ENCODE measurements at places on chromosomes 3 and 15.

DNA sequence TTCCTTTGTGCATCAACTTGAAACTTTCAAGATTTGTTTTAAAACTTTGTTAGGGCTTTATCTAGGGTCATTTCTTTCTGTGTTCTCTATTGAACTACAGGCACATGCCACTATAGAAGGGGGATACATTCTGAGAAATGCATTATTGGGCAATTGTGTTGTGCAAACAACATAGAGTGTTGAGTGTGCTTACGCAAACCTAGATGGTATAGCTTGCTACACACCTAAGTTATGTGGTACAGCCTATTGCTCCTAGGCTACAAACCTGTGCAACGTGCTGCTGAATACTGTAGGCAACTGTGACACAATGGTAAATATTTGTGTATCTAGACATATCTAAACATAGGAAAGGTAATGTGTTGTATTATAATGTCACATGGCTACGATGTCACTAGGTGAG lies 33.0 kb upstream of the KLF13 start:
- DNase-seq, result no peak

GRCh38 chr15:26242565-26243071 lies 379.5 kb upstream of the ATP10A start:
- DNase-seq, result no peak

DNA sequence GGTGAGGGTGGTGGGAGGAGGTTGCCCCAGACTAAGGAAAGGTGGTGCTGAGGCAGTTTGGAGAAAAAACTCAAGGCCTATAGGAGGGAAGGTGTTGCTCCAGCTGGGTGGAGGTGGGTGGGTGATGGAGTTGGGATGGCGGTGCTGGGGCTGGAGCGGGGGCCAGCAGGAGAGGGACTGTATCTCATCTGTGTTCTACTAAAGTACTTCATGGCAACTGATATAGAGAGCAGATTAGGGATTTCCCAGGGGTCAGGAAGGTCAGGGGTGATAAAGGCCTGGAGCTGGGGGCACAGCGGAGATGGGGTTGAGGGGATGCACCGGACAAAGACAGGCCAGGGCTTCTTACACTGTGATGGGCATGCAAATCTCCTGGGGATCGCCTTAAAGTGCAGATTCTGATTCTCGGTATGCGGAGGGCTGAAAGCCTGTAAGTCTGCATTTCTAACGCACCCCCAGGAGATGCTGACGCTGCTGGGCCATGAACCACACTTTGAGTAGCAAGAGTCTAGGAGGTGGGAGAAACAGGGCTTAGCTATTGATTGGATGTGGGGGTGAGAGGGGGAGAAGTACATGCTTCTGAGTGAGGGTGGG lies 4.2 kb downstream of the KLHL40 start:
- DNase-seq, result no peak

DNA sequence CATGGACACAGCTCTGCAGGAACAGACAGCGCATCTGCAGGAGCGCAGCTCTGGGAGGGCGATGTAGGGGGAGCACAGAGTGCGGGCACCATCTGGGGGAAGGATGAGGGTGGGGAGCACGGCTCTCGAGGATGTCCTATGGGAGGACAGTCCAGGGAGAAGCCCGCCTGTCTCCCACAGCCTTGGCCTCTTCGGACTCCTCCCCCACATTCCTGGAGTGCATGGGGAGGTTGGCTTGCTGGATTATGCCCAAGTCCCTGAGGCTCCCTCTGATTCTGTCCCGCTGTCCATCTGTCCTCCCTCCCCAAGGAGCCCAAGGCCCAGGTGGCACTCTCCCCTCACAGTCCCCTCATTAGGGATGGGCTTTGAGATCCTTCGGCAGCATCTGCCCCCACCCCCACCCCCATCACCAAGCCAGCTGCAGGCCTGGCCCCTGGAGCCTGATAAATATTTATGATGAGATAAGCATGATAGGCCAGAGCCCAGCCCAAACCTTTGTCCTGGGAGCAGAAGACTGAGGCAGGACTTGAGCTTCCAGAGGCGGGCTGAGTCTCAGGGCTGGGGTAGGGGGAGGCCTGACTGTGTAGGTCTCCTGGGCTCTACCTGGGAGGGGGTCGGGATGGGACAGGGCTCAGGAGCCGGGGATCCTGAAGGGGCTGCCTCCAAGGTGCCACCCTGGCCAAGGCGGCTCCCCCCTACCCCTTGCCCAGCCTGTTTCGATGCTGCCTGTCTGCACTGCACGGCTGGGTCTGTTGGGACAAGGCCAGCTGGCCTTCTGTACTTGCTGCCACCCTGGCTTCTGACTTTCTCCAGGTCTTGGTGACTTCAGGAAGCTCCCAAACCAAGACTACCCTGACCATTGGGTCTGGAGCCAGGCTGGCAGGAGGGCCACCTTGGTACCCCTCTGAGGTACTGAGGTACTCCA lies 28.6 kb upstream of the SEMA3F start:
- DNase-seq, result no peak

DNA sequence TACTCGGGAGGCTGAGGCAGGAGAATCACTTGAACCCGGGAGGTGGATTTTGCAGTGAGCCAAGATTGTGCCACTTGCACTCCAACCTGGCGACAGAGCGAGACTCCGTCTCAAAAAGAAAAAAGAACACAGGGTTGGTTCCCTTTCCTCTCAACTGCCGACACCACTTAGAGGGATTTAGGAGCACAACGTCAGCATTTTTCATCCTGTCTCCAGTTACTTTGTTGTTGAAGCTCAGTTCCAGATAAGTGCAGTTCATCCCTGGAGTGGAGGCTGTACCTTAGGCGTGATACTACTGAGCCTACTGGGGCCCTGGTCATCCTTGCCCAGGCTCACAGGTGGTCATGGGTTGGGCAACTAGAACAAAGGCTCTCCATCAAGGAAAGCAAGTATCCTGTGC lies 15.3 kb upstream of the GK5 start:
- DNase-seq, result no peak

- peak; percentile 72 for DNase-seq
Observed at GRCh38 chr3:32457971-32458471, 44.6 kb downstream of the CMTM6 start.

GRCh38 chr15:53434174-53434678 lies 325.2 kb downstream of the WDR72 start:
- DNase-seq, result no peak

- no peak for DNase-seq
Observed at GRCh38 chr15:53378096-53378800, 381.2 kb downstream of the WDR72 start.

DNA sequence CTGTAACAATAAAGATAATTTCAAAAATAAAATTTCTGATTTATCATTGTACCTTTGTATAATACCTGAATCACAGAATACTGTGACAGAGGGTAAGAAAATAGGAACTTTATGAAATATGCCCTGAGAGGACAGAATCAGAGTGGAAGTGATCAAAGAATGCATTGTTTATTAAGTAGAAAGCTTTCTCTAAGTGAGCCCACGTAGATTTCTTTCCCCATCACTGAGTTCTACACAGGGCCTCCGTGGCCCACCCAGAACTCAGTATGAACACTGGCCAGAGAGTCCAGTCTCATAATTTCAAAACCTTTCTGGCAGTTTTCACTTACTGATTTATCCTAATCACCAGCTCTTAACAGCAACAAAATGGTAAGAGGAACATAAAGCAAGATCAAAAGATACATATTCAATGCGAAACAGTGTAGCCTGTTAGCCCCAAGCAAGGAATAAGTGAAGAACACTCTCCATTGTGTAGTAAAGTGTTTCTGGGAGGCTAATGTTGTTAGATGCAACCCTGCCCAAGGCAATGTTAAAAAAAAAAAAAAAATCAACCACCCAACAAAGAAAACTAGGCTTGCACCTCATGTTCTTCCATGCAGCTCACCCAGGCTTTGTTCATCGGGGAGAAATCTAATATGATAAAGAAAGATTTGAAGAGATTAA lies 341.3 kb downstream of the LSAMP start:
- no peak for DNase-seq

- no peak for DNase-seq
Observed at GRCh38 chr3:41299036-41299435, 99.7 kb downstream of the CTNNB1 start.

- no peak for DNase-seq
Observed at GRCh38 chr3:159977295-159977694, 11.3 kb upstream of the IL12A start.

GRCh38 chr3:187743195-187744141 lies 1.8 kb downstream of the BCL6 start:
- DNase-seq, result peak; percentile 62

- DNase-seq, result no peak
Observed at GRCh38 chr15:71002316-71002715, 109.7 kb downstream of the LRRC49 start.

- no peak for DNase-seq
Observed at GRCh38 chr15:38589502-38589901, 24.9 kb upstream of the RASGRP1 start.

DNA sequence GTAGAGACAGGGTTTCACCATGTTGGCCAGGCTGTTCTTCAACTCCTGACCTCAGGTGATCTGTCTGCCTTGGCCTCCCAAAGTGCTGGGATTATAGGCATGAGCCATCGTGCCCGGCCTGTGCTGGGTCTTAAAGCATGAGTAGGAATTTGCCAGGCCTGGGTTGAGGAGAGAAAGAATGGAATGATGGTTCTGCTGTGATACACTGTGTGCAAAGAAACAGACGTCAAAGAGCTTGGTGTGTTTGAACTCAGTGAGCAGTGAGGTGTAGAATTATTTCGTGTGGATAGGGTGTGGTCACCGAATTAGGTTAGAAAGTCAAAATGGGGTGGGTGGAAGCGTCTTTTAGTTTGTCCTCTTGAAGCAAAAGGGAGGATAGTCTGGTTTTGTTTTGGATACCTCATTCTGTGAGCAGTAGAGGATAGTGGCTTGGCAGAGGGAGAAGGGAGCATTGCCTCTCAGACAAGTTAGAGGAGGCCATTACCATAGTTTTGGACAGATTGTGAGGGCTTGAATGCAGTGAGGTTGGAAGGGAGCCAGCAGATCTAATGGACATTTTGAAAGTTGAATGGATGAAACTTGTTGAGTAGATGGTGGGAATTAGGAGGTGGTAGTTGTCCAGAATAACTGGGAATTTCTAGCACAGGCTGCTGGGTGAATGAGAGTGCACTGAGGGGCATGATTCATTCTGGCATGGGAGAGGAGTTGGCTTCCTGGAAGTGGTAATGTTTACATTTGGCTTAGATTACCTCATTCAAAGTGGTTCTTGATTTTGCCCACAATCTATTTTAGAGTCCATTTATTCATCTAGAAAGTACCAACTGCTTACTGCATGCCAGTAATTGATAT lies 27.2 kb downstream of the AKAP13 start:
- DNase-seq, result no peak

GRCh38 chr15:35713733-35714132 lies 167.8 kb upstream of the DPH6 start:
- no peak for DNase-seq

DNA sequence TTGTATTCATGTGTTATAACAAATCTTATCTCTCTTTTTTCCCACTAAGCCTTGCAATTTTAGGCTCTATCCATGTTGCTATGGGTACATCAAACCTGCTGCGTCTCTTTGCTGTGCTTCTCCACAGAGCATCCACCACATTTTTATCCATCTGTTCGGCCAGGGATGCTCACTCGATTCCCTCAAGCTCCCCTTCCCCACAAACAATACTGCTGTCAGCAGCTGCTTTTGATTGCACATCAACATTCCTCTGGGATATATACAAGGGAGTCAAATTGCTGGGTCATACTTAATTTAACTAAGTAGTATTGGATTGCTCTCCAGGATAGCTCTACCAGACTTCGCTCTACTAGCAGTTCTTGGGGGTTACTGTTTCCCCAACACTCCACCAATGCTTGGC lies 36.8 kb downstream of the TMEM108 start:
- no peak for DNase-seq

DNA sequence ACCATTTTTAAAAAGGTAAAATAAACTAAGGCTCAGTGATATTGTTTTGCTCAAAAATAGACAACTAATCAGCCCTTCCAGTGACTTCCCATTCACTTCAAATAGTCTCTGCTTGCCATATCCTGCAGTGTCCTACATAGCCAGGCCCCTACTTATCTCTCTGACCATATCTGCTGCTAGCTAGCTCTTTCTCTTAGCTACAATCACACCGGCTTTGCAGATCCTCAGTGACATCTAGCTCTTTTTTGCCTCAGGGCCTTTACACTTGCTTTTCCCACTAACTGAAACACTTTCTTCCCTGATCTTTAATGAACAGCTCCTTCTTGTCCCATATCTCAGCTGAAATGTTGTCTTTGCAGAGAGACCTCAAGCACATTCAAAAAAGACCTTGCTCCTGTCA lies 161.3 kb downstream of the IL5RA start:
- no peak for DNase-seq

DNA sequence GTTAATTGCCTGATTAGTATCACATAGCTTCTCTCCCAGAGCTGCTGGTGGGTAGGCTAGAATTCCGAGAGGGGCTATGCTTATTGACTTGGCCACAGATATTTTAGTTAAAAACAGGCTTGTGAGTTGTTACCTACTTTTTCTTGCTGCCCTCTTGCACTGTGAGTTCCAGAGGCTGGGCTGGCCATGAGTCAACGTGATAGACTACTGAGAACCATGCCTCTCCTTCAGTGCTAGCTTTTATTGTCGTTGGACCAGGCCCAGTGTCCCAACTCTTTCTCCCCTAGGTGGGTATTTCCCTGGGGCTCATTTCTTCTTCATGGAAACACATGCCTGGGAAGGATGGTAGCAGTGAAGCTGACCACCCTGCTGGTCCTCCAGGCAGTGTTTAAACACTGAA lies 20.4 kb upstream of the PCOLCE2 start:
- DNase-seq, result no peak

DNA sequence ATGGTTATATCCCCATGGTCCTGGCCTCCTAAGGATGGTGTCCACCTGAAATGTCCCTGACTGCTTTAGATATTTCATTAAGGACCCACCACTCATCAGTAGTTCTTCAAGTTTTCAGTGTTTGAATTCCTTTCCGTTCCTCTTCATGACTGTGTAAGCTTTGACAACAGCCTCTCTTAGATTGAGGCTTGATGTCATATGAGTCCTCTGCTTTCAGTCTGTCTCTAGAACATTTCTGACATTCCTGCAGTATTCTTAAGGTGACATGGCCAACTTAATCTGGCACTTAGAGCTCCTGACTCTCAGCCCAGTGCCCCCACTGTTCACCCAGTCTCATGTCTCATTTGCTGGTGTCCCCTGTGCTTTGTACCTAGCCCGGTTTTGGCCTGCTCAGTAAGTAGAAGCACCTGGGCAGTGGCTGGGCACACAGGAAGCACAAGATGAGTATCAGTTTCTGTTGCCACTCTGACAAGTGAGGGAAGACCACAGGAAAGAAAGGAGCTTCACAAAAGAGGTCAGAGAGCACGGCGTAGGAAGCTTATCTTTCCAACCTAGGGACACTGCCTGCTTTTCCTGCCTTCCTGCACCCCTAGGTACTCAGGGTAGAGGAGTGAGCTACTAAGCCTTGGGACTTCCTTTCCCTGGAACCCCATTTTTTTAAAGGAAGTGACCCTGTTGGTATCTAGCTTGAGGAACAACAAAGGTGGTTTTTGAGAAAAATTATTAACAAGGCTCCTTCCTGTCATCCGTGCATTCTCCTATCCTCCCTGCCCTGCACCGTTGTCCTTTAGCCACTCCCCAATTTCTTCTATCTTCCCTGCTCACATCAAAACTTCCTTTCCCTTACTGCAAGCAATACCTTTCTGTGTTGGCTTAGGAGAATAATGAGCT lies 103.1 kb downstream of the KLHL25 start:
- peak; percentile 47 for DNase-seq

Measured in activated T-cell treated with anti-CD3 and anti-CD28 coated beads, Interleukin-2, amount 50 U/mL, for 1 hour (primary cell).